ENCODE measurements at places on chromosomes 4 and X.

- no peak for DNase-seq
Measured at GRCh38 chr4:38667085-38667893, 3.3 kb downstream of the KLF3 start.

DNA sequence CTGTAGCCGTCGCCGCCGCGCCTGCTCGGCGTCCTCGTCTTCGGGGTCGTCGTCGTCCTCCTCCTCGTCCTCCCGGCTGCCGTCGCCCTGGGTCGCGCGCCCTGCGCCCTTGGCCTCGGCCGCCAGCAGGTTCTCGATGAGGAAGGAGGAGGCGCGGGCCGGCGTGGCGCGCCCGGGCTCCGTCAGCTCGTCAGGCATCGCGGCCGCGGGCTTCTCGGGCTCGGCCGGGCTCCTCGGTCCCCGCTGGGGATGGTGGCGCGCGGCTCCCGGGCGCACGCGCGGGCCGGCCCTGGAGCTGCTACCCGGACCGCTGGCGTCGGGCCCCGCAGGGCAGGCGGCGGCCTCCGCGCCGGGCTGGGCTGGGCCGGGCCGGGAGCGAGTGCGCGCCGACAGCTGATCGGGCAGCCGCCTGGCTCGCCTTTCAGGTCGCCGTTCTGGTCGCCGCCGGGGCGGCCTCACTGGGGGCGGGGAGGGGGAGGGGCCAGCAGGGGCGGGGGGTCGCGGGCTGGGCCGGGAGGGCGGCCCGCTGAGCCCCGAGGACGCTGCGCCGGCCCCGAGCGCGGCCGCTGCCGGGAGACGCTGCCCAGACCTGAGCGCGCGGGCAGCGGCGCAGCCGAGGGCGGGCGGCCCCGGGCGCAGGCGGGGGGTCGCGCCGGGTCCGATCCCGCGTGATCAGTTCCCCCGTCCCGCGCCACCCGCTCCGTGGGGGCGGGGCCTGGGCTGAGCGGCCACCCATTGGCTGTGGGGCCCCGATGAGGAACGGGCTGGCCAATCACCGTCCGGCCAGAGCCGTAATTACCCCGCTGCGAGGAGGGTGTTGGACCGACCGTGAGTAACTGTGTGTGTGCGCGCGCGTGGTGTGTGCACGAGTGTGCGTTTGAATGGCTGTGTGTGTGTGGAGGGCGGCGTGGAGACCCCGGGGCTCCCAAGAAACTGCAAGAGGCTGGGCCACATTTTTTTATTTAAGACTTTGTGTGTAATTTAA is at the start of gene HMX1:
Gene HMX1 (minus strand): TSS at position 423 of the 985 bp plus-strand sequence. CDS start 225 bp downstream, at position 198.
- no peak for DNase-seq

DNA sequence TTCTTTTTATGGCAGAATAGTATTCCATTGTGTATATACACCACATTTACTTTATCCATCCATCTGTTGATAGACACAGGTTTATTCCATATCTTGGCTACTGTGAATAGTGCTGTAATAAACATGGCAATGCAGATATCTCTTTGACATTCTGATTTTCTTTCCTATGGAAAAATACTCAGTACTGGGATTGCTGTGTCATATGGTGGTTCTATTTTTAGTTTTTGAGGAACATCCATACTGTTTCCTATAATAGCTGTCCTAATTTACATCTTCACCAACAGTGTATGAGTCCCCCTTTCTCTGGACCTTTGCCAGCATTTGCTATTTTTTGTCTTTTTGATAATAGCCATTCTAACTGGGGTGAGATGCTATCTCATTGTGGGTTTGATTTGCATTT is 73.5 kb downstream of the GPAT3 start:
- no peak for DNase-seq

DNA sequence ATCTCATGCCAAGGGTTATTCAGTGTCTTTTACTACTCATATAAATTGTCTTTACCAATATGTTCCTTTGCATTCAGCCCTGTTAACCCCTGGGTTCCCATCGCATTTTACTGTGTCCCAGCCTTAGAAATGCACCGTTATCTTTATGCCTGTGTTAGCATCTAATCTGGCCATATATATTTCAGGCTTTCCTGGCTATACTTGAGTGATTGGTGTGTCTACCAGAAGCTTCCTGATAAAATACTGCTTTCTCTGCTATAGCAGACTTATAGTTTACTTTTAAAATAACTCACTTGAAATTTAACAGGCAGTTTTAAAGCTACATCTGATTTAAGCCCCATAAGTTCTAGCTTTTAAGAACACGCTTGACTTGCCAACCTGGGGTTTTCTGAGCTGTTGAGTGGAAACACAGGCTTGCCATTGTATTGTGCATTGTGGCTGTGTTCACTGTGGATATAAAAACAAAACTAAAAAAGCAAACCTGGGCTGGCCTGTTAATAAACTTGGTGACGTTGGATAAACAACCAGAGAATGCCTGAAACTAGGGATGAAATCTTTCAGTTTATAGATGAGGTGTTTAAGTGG is 185.3 kb upstream of the TAPT1 start:
- no peak for DNase-seq

GRCh38 chr4:19925516-19925915 is 326.2 kb upstream of the SLIT2 start:
- DNase-seq, result no peak

- DNase-seq, result no peak
Measured at GRCh38 chr4:76620723-76621468, 185.9 kb downstream of the SHROOM3 start.

- no peak for DNase-seq
Measured at GRCh38 chrX:140507223-140507981, 2.5 kb upstream of the SOX3 start.

GRCh38 chr4:25096251-25096980 is 63.8 kb downstream of the SEPSECS start:
- no peak for DNase-seq

GRCh38 chrX:72131317-72132294 is at the start of gene RTL5:
Gene RTL5 (minus strand): TSS chrX:72131915.
- DNase-seq, result peak; percentile 14

- no peak for DNase-seq
Measured at GRCh38 chrX:17206584-17206983, 168.4 kb upstream of the NHS start.

DNA sequence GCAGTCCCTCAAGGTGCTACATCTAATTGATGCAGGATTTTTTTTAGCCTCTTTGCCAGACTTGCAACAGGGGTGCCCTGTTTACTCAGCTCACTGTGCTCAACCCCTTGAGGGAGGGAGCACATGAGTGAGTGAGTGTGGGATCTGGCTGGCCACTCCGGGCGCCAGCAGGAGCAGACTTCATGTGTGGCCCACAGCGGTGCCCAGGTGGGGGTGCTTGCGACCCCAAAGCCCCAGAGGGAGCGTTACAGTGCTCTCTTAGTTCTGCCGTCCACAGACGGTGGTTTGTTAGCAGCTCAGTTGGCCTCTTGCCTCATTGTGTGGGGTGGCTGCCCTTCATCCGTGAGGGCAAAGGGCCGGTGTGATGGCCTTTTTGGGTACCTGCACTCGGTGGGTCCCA is 81.6 kb upstream of the MYOZ2 start:
- no peak for DNase-seq

DNA sequence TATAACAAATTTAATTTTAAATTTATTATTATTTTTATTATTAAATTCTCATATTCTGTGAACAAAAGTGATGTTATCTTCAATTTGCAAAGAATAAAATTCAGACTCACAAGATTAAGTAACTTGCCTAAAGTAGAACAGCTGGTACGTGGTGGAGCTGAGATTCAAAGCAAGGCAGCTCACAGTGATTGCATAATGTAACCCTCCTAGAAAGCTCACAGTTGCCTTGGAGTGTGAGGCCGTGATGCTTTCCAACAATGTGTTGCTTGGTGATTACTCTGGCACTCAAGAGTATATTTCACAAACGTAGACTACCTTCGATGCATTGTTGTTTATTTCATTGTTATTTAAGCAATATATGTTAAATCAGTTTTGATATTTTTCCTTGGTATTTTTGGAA is 1039.2 kb upstream of the PABPC4L start:
- DNase-seq, result no peak

- DNase-seq, result no peak
Measured at GRCh38 chr4:85607624-85608023, 132.7 kb downstream of the ARHGAP24 start.

GRCh38 chr4:40301603-40302002 is 33.5 kb upstream of the CHRNA9 start:
- peak; percentile 24 for DNase-seq

DNA sequence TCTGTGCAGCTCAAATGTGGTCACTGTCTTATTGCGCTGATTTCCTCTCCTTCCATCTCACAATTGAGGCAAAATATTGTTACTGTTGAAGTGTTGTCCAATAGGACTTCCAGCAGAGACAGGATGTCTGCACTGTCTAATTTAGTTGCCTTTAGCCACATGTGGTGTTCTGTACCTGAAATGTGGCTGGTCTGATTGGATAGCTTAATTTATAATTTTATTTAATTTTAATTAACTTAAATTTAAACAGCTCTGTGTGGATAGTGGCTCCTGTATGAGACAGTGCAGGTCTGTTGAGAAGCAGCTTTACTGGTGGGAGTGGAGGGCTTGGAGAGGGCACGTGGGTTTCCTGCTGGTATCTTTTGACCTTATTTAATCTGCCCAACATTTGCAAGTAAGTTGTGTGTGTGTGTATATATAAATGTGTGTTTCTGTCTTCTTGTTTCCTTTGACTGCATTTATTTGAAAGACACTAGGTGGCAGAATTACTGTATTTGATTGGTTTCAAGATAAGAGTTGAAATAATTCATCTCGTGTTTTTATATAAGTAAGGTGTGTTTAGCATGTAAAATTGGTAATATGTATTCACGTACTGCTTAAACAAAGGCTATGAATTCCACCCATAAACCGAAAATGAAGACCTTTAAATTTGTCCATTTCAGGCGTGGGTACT is 55.3 kb upstream of the MSANTD1 start:
- DNase-seq, result no peak

DNA sequence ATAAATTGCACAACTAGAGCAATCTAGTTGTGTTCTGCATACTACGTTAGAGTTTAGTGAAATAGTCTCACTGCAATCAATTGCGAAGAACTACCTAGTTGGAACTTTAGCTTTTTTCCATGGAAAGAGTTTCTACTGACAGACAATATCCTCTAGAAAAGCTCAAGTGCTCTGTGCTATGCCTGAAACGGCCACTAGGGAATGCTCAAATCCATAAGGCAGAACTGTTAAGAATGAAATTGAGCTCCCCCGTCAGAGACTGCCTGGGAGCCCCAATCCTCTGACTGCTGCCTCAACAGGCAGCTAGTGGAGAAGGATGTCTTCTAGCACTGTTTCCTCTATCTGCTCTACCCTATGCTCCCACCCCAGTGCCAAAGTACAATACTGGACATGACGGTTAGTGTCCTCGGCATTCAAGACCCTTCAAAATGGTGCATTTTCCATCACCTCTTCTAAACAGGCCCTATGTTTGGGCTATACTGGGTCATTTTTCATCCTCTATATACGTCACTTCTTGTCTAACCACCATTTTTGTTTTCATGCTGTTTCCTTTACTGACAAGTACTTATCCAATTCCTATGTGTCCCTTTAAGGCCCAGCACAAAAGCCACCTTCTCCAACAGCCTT is 35.3 kb downstream of the FRMD7 start:
- peak; percentile 5 for DNase-seq

GRCh38 chr4:155473420-155474095 is 96.8 kb upstream of the MAP9 start:
- no peak for DNase-seq

- DNase-seq, result no peak
Measured at GRCh38 chrX:50111742-50112141, 89.1 kb downstream of the AKAP4 start.

GRCh38 chr4:74258963-74259362 is 49.3 kb upstream of the EPGN start:
- no peak for DNase-seq

DNA sequence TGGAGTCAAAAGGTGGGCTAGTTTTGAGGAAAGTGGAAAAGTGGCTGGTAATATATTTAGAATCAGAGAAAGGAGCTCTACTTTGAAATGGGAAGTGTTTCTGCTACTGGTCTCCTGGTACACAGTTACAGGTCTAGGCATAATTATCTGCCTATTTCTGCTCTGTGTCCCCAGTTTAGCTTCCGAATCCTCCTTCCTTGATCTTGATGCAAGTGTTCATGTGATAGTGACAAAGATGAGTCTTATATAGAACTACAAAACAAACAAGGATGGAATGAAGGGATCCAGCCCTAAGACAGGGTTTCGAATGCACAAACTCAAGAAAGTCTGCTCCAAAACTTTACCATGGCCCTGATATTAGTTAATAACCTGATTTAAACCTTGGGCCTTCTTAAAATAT is 580.2 kb downstream of the INPP4B start:
- no peak for DNase-seq

DNA sequence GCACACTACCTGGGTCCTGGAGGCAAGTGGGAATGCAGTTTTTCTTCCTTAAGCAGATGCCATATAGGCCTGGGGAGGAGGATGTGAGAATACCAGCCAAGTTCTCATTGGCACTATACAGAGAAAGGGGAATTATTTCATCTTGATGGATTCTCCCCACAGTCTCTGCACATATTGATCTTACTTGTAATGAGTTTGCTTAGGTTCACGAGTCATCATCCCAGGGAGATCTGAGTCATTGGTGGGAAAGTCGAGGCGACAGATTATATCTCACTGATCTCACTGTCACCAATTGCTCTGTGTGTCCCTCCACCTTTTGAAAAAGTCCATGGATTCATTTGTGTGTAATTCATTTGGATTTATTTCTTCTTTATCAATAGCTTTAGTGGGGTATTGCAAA is 156.8 kb downstream of the AR start:
- no peak for DNase-seq

DNA sequence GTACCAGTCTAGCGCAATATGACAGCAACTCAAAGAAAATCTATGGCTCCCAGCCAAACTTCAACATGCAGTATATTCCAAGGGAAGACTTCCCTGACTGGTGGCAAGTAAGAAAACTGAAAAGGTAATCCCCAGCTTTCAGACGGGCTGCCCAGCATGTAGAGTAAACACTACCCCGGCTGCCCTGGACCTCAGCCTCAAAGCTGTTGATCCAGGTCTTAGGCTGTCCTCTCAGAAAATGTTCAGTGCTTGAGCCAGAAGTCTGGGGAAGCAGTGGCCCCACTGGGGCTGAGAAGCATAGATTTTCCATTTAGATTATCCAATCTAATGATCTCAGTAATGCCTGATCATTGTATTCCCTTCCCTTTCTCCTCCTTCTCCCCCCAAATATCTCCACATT is 21.9 kb downstream of the BMX start:
- no peak for DNase-seq

- DNase-seq, result no peak
Measured at GRCh38 chrX:38985375-38985774, 184.1 kb downstream of the MID1IP1 start.

DNA sequence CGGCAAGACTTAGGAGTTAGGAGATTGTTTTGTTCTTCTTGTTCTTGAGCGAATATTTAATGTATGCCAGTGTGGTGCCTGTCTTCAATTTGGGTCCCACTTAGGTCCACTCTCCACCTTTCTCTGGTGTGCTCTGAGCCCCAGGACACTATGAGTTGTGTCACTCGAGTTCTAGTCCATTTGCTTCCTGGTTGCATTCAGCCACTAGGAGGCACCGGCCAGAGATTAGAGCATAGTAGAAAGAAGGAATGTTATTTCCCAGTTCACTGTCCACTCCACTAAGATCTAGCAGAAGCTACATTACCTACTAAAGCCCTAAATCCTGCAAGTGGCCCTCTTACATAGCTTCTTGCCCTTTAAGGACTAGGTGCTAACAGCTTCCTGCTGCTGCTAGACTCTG is 326.9 kb downstream of the NAF1 start:
- no peak for DNase-seq

Data from stimulated activated CD8-positive, alpha-beta memory T cell treated with anti-CD3 and anti-CD28 coated beads, Interleukin-15, amount 100 ng/mL, for 1 hour (primary cell).